Activated T-helper 9 cell treated with anti-CD3 and anti-CD28 coated beads, Interleukin-2, amount 50 U/mL, for 16 hours (primary cell): ENCODE measurements at places on chromosomes 13 and 19.

DNA sequence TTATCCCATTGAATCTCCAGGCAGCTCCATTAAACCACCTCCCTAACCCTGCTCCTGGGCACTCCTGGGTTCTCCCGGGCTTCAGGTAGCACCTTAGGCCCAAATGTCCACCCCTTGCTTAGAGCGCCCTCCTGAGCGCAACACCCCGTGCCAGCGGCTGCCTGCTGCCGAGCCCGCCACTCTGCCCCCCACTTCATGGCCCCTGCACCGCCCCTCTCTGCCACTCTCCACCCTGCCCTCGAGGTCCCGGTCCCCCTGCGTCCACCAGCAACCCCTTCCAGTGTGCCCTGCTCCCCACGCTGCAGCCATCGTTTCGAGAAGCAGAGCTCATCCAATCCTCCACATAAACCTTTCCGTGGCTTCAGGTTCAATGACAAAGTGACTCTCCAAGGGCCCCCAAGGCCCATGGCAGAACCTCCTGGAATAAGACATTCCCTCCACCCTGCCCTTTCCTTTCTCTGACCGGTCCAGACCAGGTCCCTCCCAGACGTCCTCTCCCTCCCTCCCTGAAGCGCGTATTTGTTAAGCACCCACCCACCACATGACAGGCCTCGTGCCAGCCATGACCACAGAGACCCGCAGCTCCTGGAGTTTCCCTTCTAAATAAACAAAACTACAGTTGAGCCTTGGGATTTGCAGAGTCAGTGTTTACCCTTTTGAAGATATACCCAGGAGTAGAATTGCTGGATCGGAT, 66.6 kb downstream of the ARHGEF18 start:
- DNase-seq = no peak

- no peak for DNase-seq
These were observed 471.5 kb downstream of the SLITRK5 start for GRCh38 chr13:88142653-88143052.

GRCh38 chr13:97219226-97219625, 2.9 kb upstream of the MBNL2 start:
- DNase-seq = no peak

- DNase-seq = no peak
These were observed 97.3 kb downstream of the GGACT start for GRCh38 chr13:100491164-100491842.

DNA sequence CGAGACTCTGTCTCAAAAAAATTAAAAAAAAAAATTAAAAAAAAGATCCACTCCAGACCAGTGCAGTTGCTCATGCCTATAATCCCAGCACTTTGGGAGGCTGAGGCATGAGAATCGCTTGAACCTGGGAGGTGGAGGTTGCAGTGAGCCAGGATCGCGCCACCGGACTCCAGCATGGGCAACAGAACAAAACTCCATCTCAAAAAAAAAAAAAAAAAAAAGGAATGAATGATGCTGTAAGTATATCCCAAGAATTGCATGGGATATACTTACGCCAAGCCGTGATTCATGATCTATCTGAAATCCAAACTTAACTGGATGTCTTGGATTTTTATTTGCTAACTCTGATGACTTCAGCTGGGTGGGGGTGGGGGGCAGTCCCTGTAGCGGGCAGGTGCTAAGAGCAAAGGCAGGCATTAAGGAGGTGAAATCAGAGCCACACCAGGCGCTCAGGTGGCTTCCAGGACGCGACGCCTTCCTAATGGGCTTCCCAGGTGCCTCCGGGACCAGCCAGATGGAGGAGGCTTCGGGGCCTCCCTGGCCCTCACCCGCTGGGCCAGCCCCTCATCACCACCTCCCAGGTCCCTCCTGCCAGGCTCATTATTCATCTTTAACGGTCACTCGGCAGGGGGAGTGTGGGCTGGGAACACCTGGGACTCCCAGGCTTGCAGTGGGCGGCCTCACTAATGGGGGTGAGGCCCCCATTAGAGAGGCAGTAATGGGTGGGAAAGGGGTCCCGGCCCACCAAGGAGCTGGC, 11.4 kb upstream of the FUT5 start:
- DNase-seq = no peak

DNA sequence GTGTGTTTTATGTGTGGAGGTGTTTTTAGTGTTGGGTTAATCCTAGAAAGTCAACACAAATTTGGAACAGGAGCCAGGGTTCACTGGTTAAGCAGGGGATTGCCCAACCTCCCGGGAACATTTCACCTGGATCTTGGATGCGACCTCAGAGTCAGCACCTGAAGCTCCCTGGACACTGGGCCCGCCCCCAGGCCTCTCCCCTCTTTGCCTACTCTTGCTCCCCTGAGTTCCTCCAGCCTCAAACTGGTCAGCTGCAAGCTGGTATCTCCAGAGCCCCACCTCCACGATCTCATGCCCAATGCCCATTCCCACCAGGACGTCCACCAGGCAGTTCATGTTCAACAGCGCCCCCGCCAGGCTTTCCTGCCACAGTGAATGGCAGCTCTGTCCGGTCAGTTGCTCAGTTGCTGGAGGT, 9.7 kb downstream of the HSD17B14 start:
- DNase-seq = no peak

DNA sequence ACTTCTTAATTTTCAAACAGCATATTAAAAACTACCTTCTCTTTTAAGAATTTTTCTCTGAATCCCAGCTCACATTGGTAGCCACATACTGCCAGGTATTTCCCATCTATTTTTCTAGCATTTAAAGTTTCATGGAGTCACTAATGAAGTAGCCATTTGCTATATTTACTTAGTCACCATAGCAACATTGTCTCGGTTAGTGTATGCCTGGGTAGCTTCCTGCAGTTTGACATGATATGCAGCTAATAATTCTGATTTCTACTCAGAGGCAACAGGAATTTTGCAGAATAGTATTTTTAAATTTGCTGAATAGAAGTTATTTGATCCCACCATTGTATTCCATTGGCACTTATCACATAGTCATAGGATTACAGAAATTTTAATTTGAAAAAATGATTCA, 30.9 kb upstream of the KCTD4 start:
- DNase-seq = no peak

DNA sequence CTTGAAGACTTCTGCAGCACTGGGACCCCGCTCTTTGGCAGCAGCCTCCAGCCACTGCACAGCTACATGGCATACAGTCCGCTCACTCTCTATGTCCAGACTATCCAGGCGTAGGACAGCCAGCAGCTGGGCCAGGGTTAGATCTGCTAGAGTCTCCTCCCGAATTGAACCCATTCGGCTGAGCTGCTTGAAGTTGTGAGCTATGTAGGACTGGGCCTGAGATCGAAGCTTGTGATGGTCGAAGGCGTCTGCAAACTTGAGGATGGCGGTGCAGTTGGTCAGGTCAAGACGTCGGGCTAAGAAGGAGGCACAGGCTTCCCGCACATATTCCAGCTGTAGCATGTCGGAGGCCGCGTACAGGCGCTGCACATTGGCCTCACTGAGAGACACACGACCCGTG, 900 bp downstream of the KBTBD7 start:
- DNase-seq = no peak

- no peak for DNase-seq
These were observed 2.1 kb downstream of the MAST1 start for GRCh38 chr19:12840091-12841079.

DNA sequence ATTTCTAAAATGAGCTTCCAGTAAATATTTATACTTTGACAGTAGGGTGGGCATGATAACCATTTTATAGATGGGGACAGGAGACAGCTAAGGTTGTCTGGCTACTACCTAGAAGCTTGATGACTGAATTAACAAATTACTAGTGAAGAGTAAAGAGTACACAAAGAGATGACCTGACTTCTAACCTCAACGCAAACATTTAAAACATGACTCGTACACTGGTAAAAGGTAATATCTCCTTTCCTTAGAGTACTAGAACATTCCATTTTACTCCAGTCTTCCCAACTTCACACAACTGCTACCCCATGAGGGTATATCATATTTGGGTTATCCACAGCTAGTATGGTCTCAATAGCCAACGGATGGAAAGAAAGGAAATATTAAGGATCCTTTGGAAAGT, 258.9 kb downstream of the FOXO1 start:
- no peak for DNase-seq

DNA sequence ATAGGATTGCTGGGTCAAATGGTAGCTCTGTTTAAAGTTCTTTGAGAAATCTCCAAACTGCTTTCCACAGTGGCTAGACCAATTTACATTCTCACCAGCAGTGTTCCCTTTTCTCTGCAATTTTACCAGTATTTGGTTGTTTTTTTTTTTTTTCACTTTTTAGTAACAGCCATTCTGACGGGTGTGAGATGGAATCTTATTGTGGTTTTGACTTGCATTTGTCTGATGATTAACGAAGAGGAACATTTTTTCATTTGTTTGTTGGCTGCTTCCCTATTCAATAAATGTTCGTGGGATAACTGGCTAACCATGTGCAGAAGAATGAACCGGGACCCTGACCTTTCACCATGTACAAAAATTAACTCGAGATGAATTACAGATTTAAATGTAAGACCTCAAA, 31.2 kb downstream of the CYP4F2 start:
- DNase-seq = no peak

DNA sequence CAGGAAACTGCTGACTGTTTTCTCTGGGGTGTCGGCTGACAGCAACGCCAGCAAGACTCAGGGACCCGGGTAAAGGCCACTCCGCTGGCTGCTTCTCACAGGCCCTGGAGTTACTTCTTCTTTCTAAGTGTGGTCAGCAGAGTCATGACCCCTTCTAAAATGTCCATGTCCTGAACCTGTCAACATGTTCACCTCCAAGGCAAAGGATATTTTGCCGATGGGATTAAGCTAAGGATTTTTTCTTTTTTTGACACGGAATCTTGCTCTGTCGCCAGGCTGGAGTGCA, 7.9 kb downstream of the PEX11G start:
- no peak for DNase-seq

- no peak for DNase-seq
These were observed 34.2 kb downstream of the GJA3 start for GRCh38 chr13:20126541-20127261.

DNA sequence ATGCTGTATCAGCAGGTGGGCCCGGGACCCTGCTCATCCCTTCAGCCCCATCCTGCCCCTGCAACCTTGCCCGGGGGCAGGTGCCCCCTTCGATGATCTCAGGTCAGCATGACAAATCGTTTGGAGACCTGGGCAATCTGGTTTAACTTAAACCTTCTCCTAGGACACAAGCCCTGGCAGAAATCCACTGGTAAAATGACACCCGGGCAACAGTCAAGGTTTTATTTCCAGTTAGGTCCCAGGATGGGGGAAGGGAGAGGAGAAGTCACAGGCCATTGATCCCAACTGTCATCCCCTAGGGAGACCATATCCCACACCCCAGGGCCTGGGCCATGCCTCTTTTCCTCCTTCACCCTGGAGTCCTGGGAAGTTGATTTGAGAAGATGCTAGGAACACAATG, 1.8 kb upstream of the PLIN5 start:
- DNase-seq = no peak

- no peak for DNase-seq
These were observed 8.6 kb upstream of the TMEM161A start for GRCh38 chr19:19146865-19147264.

- no peak for DNase-seq
These were observed 1525.6 kb upstream of the PRR20A start for GRCh38 chr13:55615081-55615480.

DNA sequence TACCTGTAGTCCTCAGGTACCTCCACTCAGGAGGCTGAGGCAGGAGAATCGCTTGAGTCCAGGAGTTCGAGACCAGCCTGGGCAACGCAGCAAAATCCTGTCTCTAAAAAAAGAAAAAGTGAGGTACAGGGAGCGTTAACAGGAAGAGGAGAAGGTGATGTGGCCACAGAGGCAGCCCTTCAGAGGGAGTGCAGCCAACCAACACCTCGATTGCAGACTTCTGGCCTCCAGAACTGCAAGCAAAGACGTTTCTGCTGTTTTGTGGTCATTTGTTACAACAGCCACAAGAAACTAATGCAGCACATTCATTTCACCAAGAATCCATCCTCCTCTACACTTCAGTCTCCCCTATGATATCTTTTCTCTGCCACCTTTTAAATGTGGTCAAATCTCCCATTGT, 145.2 kb downstream of the USP12 start:
- DNase-seq = no peak

GRCh38 chr13:42553098-42554046, 20.6 kb upstream of the TNFSF11 start:
- DNase-seq = no peak

DNA sequence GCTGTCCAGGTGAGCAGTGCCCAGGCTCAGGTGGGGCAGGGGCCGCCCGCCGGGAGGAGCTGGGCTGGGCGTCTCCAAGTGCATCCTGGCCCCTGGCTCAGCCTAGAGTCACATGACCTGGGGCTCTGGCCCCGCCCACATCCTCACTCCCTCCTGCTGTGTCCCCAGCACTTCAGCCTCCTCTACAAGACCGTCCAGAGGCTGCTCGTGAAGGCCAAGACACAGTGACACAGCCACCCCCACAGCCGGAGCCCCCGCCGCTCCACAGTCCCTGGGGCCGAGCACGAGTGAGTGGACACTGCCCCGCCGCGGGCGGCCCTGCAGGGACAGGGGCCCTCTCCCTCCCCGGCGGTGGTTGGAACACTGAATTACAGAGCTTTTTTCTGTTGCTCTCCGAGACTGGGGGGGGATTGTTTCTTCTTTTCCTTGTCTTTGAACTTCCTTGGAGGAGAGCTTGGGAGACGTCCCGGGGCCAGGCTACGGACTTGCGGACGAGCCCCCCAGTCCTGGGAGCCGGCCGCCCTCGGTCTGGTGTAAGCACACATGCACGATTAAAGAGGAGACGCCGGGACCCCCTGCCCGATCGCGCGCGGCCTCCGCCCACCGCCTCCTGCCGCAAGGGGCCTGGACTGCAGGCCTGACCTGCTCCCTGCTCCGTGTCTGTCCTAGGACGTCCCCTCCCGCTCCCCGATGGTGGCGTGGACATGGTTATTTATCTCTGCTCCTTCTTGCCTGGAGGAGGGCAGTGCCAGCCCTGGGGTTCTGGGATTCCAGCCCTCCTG, 16.8 kb upstream of the CELF5 start:
- DNase-seq = no peak

DNA sequence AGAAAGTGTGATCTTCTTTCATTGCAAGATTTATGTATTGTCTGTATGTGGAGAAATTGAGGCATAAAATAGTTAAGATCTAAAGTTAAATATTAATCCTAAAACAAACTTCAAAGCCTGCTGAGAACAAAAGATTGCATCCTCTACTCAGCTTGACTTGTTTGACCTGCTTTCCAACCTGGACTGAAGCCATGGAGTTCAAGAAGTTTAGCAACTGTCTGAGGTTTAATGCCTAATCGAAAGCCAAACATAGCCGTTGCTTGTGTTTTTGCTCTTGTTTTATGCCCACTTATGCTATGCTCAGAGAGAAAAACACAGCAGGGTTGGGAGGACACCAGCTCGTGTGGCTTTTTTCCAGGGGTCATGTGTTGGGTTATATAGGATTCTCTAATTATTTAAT, 135.6 kb downstream of the NUFIP1 start:
- DNase-seq = no peak

DNA sequence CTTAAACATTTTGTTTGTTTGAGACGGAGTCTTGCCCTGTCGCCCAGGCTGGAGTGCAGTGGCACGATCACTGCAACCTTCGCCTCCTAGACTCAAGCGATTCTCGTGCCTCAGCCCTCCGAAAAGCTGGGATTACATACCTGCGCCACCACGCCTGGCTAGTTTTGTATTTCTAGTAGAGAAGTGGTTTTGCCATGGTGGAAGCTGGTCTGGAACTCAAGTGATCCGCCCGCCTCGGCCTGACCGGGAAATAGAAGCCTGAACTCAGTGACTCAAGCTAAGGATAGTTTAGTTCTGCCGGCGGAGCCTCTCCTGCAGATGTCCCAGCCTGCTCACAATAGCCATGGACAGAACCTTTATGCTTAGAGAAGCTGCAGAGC, 53.0 kb upstream of the ZNF254 start:
- DNase-seq = no peak

GRCh38 chr13:106755542-106755941, 187.6 kb upstream of the ARGLU1 start:
- DNase-seq = no peak

GRCh38 chr19:52943884-52944643, 18.6 kb downstream of the ZNF816 start:
- DNase-seq = no peak
